ENCODE measurements at places on chromosomes 1 and 21.

DNA sequence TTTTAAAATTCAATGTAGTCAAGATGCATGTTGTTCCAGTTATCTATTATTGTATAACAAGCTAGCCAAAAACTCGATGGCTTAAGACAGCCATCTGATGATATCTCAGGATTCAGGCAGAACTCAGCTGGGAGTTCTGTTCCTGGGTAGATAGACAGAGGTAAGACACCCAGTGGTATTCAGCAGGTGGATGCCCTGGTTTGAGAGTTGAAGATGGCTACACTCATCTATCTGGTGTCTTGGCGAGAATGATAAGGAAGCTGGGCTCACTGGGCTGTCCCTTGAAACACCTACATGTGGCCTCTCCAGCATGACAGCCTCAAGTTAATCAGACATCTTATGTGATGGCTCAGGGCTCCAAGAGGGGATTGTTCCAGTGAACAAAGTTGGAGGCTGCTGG, 3.3 kb upstream of the KCNK1 start:
- H3K27me3 ChIP-seq, result no peaks in the 10 kb centered on the region
- H3K4me3 ChIP-seq, result no peak overlapping the region
- H3K27ac ChIP-seq, result no peak overlapping the region
- H3K36me3 ChIP-seq, result no peaks in the 10 kb centered on the region
- DNase-seq, result no peak

DNA sequence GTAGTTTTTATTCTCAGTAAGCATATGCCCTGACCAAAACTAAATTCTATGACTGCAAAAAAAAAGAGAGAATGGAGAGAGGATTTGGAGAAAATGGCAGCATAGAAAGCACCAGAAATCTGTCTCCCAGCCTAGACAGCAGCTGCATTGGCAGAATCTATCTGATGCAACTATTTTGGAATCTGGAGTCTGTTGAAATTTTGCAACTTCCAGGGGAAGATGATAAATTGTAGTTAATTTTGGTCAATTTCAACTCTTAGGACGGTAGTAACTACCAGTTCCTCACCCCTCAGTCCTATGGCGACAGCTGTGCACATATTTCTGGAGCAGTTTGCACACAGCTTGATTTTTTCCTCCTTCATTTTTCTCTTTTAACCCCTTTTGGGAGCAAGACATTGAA, 10.9 kb downstream of the EXO5 start:
- no peak overlapping the region for H3K27ac ChIP-seq
- DNase-seq, result no peak
- no peak overlapping the region for H3K4me3 ChIP-seq
- no peaks in the 10 kb centered on the region for H3K36me3 ChIP-seq
- H3K27me3 ChIP-seq, result no peaks in the 10 kb centered on the region

DNA sequence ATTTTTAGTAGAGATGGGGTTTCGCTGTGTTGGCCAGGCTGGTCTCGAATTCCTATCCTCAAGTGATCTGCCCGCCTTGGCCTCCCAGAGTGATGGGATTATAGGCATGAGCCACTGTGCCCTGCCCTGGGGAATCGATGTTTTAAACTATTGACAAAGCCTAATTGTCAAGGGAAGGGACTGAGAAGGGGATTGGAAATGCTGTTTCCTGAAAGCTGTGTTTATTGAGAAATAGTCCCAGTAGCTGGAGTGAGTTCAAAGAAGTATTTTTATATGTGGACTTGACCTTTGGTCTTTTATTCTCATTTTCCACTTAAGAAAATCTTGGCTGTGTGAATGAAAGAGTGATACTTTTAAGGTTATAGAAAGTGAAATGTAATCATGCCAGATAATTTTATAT, 47.5 kb downstream of the KIF1B start:
- peaks cover 49% of the 10 kb centered on the region for H3K36me3 ChIP-seq
- no peak overlapping the region for H3K27ac ChIP-seq
- H3K27me3 ChIP-seq, result no peaks in the 10 kb centered on the region
- H3K4me3 ChIP-seq, result no peak overlapping the region

DNA sequence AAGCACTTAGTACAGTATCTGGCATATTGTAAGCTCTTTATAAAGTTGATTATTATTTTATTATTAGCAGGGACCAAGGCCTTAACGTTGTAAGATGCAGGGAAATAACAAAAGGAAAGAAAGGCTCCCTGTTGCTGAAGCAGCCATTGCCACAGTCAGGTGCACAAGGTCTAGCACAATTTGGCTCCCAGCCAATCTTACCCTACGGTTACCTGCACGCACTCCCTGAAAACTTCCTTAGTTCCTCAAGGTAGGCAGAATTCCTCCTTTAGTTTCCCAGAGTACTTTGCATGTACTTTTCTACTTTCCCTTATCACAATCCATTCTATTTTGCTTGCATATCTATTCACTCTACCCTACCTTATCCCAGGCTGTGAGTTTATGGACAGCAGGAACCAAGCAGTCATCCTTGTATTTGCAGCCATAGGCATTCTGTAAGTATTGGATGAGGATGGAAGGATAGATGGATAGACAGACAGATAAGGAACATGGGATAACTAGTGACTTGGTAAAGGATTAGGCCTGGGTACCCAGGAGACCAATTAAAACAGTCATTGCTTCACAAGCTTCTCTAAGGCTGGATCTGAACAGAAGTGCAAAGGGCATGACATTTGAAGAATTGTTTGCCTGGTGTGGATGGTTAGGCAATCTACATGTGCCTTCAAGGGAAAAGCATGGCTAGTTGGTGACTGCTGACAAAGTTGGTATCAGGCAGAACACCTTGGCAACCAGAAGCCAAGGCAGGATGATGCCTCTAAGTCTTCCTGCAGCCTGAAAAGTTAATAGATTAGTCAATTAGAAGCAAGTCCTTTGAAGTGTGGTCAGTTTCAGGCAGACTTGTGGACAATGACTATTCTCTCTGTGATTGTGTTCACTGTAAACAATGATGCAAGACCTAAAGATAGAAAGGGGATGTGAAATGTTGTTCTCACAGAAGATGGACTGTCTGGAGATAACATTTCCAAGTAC, 20.8 kb upstream of the JAK1 start:
- no peak overlapping the region for H3K27ac ChIP-seq
- no peak for DNase-seq
- no peaks in the 10 kb centered on the region for H3K27me3 ChIP-seq
- H3K36me3 ChIP-seq, result no peaks in the 10 kb centered on the region
- peaks cover 12% of the 10 kb centered on the region for H3K4me1 ChIP-seq

GRCh38 chr1:62352387-62352786, 33.2 kb upstream of the KANK4 start:
- no peak for DNase-seq
- H3K4me3 ChIP-seq, result no peak overlapping the region
- no peaks in the 10 kb centered on the region for H3K27me3 ChIP-seq
- peaks cover 9% of the 10 kb centered on the region for H3K4me1 ChIP-seq
- H3K36me3 ChIP-seq, result no peaks in the 10 kb centered on the region

- no peak overlapping the region for H3K4me3 ChIP-seq
- no peak for DNase-seq
- H3K4me1 ChIP-seq, result no peaks in the 10 kb centered on the region
These were observed 10.2 kb downstream of the A3GALT2 start for GRCh38 chr1:33310702-33311101.

- no peaks in the 10 kb centered on the region for H3K27me3 ChIP-seq
- no peak overlapping the region for H3K27ac ChIP-seq
- 0 out of 2 replicates have a peak, but pooled peaks cover 2% of the 10 kb centered on the region for H3K36me3 ChIP-seq
These were observed 2.3 kb downstream of the FABP3 start for GRCh38 chr1:31370565-31370964.

DNA sequence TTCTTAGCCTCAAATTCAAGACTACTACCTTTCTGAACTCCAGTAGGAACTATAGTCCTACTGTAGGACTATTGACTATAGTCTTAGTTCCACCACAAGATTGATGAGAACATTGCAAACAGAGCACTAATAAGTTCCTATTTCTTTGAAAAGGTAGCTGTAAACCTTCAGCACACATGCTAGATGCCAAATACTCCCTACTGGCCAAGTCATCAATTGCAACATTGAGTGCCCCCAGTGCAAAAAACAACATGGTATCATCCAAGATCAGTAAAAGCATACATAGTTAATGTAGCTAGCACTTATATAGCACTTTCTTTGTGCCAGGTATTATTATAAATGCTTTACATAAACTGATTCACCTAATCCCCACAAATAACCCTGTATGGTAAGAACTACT, 99.8 kb downstream of the MRPL39 start:
- no peak for DNase-seq
- no peak overlapping the region for H3K4me3 ChIP-seq
- no peaks in the 10 kb centered on the region for H3K27me3 ChIP-seq

GRCh38 chr1:205044741-205045140, 1.7 kb downstream of the CNTN2 start:
- H3K4me3 ChIP-seq, result no peak overlapping the region
- no peaks in the 10 kb centered on the region for H3K4me1 ChIP-seq
- H3K27me3 ChIP-seq, result peaks cover 44% of the 10 kb centered on the region
- DNase-seq, result no peak
- H3K27ac ChIP-seq, result no peak overlapping the region

DNA sequence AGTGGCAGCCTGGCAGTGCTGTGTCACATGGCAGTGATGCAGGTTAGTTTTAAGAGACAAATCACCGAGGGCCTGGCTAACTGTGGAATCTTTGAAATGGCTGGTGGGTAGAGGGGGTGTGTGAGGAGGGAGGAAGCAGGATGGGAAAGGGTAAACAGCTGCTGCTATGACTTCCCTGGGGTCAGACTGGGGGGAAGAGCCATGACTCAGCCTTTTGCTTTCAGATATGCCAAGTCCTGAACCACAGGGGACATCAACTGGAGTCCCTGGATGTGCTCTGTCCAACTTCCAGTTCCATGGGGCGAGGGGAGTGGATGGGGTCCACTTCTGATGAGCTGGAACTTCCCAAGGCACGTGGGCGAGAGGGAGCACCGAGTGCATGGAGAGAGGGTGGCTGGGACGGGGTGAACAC, 121.1 kb upstream of the ADAR start:
- H3K36me3 ChIP-seq, result no peaks in the 10 kb centered on the region
- H3K27me3 ChIP-seq, result no peaks in the 10 kb centered on the region
- H3K27ac ChIP-seq, result no peak overlapping the region
- peaks cover 11% of the 10 kb centered on the region for H3K4me1 ChIP-seq

DNA sequence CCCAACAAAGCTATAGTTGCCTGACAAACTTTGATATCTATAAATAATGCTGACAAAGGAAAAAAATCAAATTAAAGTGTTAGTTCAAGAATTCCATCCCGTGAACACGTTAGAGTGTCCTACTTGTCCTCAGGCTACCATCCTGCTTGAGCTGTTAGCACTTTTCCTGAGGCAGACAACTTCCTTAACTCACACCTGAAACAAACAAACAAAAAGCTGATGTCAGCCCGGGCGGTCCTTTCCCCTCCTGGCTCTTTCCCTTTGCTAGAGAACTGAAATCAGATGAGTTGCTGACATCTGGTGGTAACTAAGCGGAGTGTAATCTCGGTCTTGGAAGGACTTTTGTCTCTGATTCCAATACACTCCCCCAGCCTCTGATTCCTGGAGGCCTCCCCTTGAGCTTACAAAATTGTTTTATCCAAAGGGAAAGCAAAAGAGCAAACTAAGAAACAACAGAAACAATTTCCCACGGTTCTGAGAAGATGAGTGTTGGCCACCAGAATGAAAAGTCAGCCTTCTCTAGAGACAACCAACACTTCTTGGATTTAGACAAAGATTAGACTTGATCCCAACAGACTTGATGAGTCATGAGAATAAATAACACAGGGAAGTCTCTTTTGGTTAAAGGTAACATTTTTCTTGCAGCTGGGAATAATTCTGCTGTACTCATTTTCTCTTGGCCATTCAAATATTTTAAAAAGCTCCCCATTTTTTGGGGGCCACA, 135.4 kb downstream of the PROX1 start:
- H3K4me3 ChIP-seq, result no peak overlapping the region
- no peaks in the 10 kb centered on the region for H3K36me3 ChIP-seq
- H3K27me3 ChIP-seq, result no peaks in the 10 kb centered on the region
- no peak overlapping the region for H3K27ac ChIP-seq
- H3K4me1 ChIP-seq, result no peaks in the 10 kb centered on the region

GRCh38 chr1:31259746-31260145, 20.1 kb upstream of the NKAIN1 start:
- no peak overlapping the region for H3K4me3 ChIP-seq
- no peaks in the 10 kb centered on the region for H3K27me3 ChIP-seq
- DNase-seq, result no peak
- no peak overlapping the region for H3K27ac ChIP-seq
- no peaks in the 10 kb centered on the region for H3K4me1 ChIP-seq

GRCh38 chr1:15808955-15809354, 1.5 kb upstream of the UQCRHL start:
- DNase-seq, result peak; percentile 12
- H3K4me3 ChIP-seq, result no peak overlapping the region
- no peaks in the 10 kb centered on the region for H3K27me3 ChIP-seq
- H3K27ac ChIP-seq, result no peak overlapping the region

DNA sequence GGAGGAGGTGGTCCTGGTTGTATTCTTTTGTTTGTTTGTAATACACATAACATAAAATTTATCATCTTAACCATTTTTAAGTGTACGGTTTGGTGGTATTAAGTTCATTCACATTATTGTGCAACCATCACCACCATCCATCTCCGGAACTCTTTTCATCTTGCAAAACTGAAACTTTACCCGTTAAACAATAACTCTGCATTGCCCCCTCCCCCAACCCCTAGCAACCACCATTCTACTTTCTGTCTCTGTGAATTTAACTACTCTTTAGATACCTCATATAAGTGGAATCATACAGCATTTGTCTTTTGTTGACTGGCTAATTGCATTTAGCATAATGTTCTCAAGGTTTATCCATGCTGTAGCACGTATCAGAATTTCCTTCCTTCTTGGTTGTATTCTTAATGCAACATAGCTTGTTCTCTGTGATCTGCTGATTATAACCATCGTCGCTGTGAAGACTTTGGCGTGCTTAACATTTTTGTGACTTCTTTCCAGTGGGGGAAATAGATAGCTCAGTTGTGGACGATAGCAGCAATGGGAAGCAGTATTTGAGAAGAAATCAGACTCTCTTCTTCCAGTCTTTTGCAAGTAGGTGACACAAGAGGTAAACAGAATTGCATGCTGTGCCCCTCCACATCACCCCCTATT, 117.5 kb upstream of the HOOK1 start:
- no peaks in the 10 kb centered on the region for H3K27me3 ChIP-seq
- H3K4me3 ChIP-seq, result no peak overlapping the region
- H3K27ac ChIP-seq, result no peak overlapping the region
- no peaks in the 10 kb centered on the region for H3K36me3 ChIP-seq

DNA sequence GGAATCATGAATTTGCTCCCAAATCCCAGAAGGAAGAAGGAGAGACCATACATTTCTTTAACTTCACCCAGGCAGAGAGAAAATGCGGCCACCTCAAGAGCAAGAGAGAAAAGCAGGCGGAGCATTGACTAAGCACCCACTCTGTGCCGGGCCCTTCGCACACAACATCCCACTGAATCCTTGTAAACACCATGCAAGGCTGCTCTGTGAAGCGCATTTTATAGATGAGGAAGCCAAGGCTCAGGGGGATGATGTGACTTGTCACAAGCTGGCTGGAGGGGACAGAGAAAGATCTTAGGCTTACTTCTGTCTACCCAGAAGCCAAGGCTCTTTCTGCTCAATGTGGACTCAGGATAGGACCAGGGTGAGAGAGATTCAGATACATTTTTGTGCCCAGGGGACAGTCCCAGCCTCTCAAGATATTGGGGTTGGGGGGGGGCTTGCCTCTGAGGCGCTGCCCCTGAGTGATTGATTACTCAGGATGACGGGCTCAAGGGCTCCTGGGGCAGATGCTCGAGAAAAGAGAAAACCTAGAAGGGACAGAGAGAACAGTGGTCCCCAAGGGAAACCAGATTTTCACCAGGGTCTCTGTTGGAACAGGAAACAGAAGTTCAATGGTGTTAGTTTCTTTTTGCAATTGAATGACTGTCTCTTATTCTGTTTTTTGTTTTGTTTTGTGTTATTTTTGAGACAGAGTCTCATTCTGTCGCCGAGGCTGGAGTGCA, 19.5 kb downstream of the PADI2 start:
- no peak for DNase-seq
- peaks cover 12% of the 10 kb centered on the region for H3K4me1 ChIP-seq
- H3K4me3 ChIP-seq, result no peak overlapping the region
- no peaks in the 10 kb centered on the region for H3K36me3 ChIP-seq
